M059J (cell line): ENCODE measurements at places on chromosomes 3 and 15.

- DNase-seq = peak; percentile 97
These were observed 146.9 kb upstream of the GADL1 start for GRCh38 chr3:31041161-31041978.

DNA sequence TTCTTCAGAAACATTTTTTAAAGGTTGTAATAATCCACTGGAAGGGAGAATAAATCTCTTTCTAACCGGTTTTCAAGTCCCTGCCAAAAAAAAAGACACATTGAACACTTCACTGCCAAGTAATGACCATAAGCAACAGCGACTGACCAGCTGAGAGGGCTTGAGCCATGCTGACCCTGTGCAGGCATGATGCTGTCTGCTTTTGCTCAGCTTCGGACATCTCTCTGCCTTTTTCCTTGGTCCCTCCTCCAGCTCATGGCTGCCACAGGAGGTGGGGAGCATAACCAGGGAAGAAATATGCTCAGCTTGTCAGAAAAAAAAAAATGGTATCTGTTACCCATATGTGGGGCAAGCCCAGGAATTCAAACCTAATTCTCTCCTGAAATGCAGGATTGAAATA lies 1.5 kb downstream of the IGSF10 start:
- no peak for DNase-seq

DNA sequence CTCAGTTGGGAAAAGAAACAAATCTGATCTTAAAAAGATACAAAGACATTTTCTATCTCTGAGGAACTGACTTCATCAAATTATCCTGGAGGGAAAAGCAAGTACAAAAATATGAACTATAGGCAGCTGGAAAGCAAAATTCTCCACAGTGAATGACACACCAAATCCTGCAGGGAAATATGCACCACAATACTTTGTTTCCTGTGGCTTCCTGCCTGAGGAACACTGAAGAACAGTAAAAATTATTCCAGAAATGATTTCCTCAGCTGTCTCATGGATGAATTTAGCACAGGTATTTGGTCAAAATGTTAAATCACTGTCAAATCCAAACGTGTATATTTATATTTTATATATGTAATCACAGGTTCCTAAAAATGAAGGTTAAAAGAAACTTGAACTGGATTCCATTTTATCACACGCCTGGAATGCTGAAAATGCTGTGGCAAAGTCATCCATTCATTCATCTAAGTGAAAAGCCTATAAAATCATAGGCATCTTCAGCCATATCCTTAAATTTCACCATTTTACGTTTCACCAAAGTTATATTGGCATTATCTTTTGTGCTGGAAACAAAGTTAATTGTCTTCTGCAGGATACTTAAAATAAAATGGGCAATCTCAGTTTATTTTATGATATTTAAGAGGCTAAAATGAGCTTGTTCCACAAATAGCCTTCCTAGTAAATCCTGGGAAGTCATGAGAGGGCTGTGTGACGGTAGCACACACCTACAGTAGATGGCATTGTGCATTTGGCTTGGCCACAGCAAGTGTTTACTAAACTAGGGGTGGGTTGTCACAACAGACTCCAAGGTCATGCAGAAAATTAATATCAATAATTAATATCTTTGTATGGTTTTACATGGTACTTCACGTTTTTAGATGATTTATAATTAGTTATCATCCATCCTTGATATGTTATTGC lies 19.3 kb upstream of the TSC22D2 start:
- no peak for DNase-seq

GRCh38 chr15:31271224-31271635 lies 55.4 kb upstream of the KLF13 start:
- DNase-seq = no peak

DNA sequence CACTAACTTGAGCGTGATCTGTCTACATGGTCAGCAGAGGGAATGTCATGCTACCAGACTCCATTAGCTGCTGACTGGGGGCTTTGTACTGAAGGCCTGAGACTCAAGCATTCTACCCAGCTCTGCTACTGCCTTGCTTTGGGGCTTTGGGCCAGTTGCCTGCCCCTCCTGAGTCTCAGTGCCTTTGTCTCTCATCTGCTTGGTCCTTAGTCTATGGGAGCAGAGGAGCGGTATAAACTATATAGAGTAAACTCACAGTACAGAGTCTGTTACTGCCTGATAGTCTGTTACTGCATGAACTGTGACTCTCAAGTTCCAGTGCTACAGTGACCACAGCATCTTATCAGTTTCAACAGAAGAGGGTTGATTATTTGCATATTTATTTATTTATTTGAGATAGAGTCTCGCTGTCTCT lies 38.5 kb upstream of the C15orf39 start:
- no peak for DNase-seq

GRCh38 chr3:169562988-169563774 lies 100.3 kb downstream of the MECOM start:
- DNase-seq = peak; percentile 30

DNA sequence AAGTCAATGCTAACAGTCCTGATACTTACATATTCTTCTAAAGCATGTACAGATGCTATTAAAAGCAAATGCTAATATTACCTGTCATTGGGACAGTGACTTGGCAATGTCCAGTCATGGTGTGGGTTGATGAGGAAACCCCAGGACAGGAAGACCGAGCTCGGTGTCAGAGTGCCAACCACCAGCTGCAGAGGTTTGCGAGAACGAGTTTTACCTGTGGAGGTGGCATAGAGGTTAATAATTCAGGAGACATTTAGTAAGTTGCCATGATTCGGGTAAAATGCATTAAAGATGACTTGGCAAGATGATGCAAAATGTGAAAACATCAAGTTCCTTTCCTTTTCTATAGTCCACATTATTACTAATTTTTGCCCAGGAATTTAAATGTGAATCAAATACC lies 94.5 kb downstream of the ABI3BP start:
- no peak for DNase-seq

DNA sequence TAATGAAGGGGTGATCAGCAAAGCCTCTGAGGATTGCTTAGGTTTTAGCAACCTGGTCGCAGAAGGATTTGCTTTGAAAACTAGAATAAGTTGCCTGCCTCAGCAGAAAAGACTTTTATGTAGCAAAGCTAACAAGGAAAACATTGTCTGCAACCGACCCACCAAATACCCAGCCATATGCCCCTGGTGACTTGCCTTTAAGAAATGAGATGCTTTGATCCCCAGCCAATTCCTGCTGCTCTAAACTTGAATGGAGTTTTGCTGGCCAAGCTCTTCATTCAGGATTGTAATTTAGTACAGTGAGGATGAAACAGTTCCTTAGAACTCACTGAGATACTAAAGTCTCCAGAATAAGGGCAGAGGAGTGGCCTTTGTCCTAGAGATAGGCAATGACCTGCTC lies 139.8 kb upstream of the PROK2 start:
- no peak for DNase-seq

DNA sequence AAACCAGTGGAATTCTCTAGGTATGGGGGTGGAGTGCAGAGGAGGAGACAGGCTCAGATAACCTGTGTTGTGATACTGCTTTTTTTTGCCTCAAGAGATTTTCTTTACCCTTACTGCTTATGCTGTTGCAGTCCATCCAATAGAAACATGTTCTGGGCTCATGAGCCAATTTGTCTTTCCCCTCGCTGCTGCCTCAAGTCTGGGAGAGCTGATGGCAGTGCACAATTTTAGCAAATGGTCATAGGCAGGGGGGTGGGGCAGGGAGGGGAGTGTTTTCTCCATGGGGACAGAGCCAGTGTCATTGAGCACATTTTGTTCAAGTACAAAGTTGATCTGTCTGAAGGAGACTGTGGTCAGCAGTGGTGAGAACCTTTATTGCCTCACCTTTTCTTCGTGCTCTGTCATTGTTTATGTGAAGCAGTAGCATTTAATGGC lies 134.9 kb downstream of the MBNL1 start:
- peak; percentile 66 for DNase-seq

DNA sequence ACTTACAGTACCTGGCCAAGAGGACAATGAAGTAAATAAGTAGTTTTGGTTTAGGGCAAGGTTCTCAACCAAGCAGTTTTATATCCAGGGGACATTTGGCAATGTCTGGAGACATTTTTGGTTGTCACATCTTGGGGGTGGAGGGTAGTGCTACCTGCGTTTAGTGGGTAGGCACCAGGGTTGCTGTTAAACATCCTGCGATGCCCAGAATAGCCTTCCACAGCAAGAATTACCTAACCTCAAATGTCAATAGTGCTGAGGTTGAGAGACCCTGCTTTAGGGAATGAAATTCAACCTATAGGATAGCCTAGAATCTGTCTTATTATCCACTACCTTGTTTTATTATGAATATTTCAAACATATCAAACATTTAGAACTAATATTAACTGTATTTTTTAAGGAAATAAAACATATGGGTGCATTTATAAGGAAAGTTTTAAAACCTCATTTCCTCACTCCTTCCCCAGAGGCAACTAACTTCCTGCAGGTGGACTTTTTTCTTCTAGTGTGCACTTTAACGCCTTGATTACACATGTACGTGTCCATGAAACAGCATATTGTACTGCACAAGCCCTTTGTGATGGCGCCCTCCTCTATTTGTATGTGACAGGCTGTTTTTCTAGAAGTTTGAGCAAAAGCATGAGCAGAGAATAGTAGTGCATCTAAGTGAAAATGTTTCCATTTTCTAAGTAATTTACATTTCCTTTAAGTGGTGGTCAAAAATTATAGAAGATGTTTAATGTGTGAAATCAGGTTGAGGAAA lies 57.1 kb downstream of the TRAK1 start:
- DNase-seq = no peak

- no peak for DNase-seq
These were observed 542.2 kb downstream of the FOXP1 start for GRCh38 chr3:71041371-71041770.

DNA sequence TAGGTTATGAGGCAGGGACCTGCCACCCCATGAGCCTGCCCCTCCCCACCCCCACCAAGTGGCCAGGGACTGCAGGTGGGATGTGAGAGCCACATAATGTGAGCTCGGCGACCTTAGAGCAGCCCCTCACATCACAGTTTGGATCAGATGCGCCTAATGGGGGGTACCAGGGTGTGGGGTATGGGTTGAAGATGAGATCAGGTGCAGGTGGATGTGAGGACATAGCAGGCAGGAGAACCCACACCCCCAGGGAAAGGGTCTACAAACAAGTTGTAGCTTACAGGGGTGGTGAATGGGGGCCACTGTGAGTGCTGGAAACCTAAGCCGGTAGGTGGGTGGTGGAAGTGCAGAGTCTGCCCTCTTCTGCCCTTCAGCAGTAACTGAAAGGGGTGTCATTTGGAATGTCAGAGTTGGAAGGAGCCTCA lies 94.0 kb downstream of the CORO2B start:
- DNase-seq = peak; percentile 42

DNA sequence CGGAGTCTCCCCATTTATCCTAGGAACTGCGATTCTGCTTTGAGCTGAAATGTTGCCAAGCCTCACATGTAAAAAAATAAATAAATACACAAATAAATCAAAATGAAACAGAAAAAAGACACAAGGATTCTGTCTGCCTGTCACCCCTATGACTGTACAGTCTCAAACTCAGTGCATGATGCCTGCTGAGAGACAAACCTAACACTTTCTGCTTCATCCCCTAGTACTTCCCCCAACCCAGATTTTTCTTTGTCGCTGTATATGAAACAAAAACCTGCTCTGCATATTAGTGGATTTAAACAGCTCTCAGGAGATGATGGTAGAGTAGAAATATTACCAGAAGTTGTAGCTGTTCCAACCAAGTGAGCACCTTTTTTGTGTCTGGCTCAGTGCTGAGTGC lies 530.7 kb upstream of the CFAP20DC start:
- DNase-seq = no peak

- DNase-seq = no peak
These were observed 191.5 kb downstream of the ZBBX start for GRCh38 chr3:167188592-167188991.

DNA sequence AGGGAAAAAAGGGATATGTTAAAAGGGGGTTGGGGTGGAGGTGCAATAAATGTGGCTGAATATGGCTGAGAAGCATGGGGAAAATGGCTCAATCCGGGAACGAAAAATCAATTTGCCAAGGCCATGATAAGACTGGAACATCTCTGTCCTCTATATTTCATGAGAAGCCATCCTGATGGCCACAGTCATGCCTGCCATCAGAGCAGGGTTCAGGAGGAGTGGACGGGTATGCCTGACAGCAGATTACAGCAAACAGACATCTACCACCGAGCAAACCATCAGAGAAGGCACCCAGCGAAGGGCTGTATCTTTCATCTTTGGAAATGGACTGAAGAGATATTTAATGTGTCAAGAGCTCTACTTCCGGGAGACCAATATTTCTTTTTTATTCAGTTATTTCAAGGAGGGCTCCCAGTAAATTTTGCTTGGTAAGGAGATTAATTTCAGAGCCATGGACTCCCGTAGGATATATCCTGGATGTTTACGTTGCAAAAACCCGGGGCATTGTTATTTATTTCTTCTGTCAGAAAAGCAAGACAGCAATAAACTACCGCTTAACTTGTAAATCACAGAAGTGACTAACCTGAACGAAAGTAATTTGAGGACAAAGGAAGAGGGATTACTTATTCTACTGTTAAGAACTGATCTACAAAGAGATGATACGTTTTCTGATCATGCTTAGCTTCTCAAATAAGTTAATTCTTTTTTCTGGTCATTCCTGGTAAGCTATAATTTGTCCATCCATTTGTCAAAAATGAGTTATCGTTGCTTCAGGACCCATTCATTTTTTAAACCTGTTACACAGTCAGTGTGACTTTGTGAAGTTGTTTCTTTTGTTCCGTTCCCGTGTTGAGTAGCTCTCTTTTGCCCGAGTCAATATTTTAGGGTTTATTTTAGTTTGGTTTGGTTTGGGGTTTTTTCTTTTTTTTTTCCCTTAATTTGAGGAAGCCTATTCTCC lies 80.6 kb upstream of the CHD2 start:
- peak; percentile 67 for DNase-seq

DNA sequence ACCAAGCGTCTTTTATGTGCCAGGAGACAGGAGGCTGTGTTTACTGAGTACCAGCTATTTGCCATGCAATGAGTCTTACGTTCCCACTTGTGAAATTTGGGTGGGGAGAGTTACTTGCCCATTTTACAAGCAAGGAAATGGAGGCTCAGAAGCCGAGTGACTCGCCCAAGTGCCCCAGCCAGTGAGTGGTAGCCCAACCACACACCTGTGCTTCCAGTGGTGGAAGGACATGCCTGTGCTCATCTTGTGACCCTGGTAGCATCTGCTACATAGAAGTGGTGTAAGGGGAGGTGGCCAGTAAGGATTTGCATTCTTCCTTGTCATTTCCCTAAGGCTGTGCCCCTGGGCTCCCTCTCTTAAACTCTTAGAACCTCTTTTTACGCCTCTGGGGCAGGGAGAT lies 49.3 kb downstream of the FBLN2 start:
- no peak for DNase-seq

GRCh38 chr15:45855907-45856579 lies 221.2 kb downstream of the SQOR start:
- peak; percentile 80 for DNase-seq

GRCh38 chr15:88838667-88839066 lies 35.4 kb downstream of the ACAN start:
- DNase-seq = no peak

- no peak for DNase-seq
These were observed 26.5 kb downstream of the SPINK8 start for GRCh38 chr3:48306860-48307530.
